Activated naive CD8-positive, alpha-beta T cell treated with anti-CD3 and anti-CD28 coated beads, Interleukin-2, amount 10 ng/mL, durations not matched to agents 7 days and 5 days (primary cell): ENCODE measurements at places on chromosomes 3 and 15.
A peak's percentile ranks its signal among the peaks of the same experiment; 100 is the strongest.

GRCh38 chr3:71579935-71580406, 3.6 kb downstream of the FOXP1 start:
- DNase-seq: no peak

GRCh38 chr3:16070707-16071106, 103.8 kb upstream of the GALNT15 start:
- no peak for DNase-seq

DNA sequence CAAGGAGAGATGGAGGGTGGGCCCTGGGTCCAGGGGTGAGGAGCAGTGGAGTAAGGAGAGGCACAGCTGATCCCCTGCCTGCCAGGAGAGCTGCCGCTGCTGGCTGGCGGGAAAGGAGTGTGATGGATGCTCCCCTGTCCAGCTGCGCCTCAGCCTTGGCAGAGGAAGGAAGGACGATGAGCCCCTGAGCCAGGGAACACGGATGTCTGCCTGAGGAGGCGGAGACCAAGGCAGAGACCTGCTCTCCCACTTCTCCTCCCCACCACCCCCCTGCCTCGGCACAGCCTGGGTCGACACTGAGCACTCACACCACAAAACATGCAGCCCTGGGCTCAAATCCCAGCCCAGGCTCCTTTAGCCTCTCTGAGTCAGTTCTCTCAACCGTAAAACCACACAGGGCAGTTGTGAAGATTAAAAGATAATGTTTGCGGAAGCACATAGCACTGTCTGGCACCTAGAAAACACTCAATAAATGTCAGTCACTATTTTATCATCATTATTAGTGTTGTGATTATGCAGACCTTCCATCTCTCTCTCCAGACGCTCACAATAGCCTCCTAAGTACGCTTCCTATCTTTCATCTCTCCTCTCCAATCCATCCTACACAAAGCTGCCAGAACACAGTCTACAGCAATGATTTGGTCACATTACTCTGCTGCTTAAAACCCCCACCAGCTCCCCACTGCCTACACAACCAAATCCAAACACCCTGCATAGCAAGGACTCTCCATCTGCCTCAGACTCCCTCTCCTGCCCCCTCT, 52.2 kb downstream of the SEMA5B start:
- peak; percentile 53 for DNase-seq

DNA sequence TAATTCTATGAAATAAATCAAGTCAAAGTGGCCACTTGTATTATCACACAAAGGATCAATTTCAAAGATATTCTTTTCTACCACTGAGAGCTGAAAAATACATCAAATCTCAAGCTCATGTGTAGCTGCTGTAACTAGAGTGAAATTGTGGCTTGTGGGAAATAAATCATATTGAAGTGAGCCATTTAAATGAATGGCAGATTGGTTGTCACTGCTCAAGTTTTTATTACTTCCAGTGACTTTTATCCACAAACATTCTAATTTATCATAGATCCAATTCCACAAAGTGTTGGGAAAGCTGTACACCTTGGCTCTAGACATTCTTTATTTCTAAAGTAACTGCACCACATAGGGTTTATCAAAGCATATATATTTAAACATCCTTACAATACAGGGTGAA, 285.4 kb downstream of the CNTN3 start:
- DNase-seq: no peak

DNA sequence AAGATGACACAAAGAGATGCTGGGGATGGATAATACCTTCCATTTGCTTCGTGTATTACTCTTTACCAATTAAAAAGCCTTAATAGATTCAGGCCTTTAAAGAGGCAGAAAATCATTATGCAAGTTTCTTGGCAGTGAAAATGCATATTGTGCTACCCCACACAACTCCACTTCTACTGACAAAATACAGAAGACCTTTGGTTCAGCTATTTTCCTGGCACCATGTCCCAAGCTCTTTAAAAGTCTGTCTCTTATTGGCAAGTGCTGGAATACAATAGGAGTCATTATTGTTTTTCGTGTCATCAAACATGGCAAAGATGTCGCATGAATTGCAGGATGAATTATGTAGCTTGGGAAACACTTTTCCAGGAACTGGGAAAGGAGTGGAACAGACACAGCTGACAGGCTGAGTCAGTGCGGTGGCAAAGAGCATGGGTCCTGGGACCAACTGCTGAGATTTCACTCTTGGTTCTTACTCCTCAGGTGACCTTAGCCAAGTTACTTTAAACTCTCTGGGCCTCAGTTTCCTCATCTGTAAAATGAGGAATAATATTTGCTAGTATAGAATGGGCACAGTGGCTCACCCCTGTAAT, 5.5 kb upstream of the TSPAN3 start:
- no peak for DNase-seq

DNA sequence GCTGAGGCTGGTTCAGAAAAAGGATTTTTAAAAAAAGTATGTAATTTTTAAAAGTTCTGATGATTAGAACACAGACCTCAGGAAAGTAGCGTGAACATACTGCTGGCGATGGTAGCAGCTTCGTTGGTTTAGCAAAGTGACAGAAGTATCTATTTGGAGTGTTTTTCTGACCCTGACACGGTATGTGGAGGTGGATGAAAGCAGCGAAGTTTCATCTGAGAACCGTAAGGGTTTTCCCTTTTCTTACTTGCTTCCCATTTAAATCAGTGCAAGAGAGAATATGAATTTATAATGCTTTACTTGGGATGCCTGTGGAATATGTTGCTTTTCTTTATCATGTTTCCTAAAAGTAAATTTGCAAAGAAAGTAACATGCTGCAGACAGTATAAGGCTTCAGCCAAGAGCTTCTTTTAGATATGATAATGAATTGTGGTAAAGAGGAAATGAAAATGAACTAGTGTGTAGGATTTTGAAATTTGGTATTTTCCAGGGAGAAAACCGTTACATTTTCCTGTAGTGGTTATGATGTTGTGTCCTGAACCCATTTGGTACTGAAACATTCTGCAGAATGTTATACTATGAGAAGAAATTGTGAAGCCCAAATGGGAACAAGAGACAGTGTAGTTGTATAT, 3.9 kb downstream of the CHST2 start:
- DNase-seq: no peak

DNA sequence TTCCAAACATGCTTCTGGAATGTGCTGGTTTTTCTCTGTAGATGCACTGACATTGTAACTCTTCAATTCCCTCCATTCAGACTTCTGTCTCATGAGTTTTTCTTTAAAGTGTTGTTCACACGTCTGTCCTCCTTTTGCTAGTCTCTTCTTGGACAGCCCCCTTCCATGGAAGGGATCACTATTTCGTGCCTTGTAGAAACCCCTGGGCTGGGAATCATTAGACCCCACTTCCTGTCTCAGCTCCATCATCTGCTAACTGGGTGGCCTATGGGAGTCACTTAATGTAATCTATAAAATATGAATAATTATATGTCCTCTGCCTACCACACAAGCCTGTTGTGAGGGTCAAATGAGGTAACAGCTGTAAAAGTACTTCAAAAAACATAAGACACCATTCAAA, 110.6 kb downstream of the THSD4 start:
- no peak for DNase-seq

- DNase-seq: no peak
Measured at GRCh38 chr15:81049835-81050234, 49.1 kb downstream of the TLNRD1 start.

DNA sequence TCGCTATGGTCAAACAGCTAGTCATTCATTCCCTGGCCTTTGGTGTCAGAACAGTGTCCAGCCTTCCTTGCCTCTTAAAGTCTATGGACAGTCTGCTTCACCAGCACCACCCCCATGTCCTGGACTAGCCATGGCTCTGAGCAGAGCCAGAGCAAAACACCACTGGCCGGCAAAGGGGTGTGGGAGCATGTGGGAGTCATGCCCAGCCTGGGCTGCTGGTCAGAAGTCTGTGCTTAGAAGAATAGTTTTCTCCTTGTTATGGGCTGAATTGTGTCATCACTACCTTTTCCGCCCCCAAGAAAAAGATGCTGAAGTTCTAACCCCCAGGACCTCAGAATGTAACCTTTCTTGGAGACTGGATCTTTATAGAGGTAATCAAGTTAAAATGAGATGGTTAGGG, 132.9 kb upstream of the LPP start:
- no peak for DNase-seq
